HL-60 (cell line): ENCODE measurements at places on chromosomes 3 and 15.
A peak's percentile ranks its signal among the peaks of the same experiment; 100 is the strongest.

DNA sequence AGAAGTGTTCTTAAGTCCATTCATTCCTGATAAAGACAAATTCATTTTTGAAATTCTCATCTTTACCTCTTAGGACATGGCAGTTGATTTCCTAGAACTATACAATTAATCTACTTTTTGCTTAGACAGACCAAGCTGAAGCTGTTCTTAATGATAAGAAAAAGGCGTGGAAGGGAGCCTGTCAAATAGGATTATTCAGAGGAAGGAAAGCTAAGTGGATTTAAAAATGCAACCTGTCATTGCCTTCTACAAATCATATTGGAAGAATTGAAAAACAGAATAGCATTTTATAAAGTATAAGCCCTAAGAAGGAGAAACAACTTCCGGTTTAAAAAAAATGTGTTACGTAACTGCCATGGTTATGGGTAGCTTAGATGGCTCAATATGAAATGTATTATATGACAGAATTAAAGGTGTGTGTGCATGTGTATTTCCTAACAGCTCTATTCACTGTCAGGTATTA lies 81.2 kb upstream of the RAP2B start:
- no peak for DNase-seq

DNA sequence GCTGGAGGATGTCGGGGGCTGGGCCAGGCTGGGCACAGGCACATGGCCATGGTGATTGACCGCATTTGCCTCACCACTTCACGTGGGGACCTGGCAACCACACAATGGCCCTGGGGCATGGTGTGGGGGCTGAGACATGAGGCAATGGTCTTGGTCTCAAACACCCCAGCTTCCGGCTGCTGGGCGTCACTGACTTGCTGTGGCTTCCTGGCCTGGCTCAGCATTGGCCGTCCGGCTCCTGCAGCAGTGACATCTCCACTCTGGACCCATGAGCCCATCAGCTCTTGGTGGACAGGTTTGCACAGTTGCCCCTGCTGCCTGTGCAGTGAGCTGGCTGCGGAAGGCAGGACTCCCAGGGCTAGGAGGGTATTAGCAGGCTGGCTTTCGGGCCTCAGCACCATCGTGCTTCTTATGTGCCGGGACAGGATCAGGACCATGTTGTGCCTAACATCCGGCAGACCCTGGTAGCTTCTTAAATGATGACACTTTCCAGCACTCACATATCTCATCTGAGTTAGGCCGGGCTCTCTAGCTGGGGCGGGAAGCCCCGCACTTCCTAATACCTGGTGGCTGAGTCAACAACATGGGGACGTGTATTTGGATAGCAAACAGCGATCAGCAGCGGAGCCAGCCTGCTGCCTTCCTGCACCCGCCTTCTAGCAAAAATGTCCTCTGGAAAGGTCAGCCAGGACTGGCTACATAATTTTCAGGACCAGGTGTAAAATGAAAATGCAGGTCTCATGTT lies 34.1 kb downstream of the ZNF710 start:
- DNase-seq = peak; percentile 95

GRCh38 chr3:112582244-112582874 lies 20.5 kb downstream of the SLC35A5 start:
- DNase-seq = peak; percentile 38

DNA sequence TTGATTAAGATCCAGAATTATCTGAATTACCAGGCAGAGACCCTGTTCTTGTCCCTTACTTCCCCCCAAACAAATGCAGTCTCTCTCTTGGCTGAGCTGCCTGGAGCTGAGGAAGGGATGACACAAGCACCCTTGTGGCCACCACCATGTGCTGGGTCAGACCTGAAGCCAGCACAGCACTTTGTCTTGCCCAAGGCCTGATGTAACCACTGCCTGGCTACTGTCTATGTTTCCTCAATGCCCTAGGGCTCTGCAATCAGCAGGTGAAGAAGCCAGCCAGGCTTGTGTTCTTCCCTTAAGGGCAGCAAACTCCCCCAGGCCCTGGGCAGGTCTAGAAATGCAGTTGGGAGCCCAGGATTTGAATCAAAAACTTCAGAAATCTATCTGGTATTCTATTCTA lies 15.8 kb upstream of the CASR start:
- DNase-seq = peak; percentile 25

- DNase-seq = no peak
Measured at GRCh38 chr3:33218446-33219174, at the start of gene SUSD5. TSS of gene SUSD5 (minus strand) at chr3:33218810. CDS start at chr3:33218797, 13 bp downstream.

DNA sequence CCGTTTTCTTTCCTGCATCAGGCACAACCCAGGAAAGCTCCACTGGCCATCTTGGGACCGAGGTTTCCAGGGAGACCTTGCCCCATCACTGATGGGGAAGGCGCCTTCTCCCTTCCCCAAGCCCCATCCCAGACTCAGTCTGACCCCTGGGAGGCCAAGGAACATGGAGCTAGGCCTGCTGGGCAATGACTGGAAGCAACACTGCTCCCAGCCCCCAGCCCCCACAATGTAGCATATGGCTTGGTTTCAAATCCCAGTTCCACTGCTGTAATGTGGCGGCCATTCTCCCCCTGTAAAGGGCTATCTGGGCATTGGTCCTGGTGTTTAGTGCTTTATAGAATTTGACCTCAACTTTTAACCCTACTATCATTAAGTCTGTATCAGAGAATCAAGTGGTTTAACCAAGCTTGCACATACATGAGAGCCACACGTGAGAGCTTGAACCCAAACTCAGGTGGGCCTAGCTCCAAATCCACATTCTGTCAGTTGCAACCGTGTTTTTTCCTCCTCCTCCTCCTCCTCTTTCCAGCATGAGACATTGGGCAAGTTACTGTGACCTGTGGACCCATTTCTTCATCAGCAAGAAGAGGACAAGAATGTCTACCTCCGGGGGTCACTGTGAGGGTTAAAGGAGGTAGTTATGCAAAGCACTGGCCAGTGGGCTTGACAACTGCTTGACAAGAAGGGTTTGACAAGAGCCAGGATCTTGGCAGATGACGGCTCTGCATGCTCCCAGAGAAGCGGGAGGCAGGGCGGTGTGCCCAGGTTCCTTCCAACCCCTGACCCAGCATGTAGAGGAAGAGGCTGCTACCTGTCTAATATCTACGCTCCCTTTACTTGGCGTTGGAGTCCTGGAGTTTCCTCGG lies 37.4 kb downstream of the KLHL25 start:
- no peak for DNase-seq

GRCh38 chr3:8499181-8499611 lies 2.4 kb upstream of the LMCD1 start:
- DNase-seq = no peak

DNA sequence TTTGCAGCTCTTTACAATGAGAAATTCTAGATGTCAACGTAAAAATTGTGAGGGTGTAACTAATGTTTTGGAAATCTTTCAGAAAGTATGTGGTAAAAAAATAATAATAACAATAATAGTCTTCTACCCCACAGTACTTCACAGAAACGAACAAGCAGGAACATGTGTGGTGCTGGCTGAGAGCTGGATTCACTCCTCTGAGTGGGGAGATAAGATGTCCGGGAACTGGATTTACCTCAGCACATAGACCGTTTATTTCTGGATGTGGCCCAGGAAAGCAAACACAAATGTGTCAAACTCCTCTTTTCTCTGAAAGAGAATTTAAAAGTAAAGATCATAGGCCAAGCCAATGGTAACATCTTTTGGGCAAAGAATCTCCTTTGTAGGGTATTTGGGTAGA lies 103.4 kb downstream of the SLC49A4 start:
- no peak for DNase-seq

DNA sequence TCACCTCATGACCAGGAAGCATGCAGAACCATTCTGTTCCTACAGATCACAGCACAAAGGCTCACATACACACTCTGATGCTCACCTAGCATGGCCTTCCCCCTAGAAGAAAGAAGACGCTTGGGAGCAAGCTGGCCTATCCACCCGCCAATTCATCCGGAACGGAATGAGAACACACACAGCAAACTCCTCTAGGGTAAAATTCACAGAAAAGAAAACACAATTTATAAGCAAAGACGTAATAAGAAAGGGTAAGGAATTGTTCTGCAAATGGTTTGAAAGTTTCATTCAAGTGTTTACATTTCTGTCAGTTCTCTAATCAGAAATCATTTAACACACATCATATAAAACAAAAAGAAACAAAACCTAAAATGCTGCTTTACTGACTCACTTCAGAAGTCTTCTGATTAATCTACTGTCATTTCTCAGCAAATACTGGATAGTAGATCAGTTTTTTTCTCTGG lies 218.1 kb downstream of the OSBPL10 start:
- no peak for DNase-seq

DNA sequence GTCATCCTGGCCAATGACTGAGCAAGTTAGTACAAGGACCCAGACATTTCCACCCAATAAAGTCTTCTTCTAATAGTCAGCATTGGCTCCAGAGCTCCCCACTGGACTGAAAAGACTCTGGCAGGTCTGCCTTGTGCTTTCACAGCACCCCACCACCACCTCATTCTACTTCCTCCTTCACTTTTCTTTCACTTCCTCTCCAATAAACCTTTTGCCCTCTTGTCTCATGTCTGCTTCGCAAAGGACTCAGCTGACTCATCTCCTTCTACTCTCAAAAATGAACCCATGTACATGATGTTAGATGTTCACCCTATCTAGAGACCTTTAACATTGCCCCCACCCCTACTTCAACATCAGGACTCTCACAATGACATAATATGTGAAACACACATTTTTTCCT lies 181.0 kb upstream of the PPP2R3A start:
- DNase-seq = peak; percentile 14

- DNase-seq = no peak
Measured at GRCh38 chr3:170081079-170081741, 43.4 kb downstream of the GPR160 start.

GRCh38 chr3:99878005-99878404 lies 60.3 kb downstream of the CMSS1 start:
- no peak for DNase-seq

DNA sequence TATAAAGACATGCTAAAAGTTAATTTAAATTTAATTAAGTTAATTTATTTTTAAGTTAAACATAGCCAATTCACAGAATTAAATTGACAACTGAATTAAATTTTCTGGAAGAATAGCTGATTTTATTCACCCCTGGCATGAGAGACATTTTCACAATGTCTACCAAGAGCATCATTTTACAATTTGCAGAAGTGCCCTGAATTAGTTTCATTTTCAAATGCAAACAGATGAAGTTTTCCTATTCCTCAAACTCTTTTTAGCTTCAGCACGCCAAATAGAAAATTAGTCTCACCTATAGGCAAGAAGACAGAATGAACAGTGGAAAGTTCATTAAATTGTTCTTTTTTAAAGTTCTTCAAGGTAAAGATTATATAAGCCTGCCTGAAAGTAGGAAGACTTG lies 259.3 kb downstream of the ZBBX start:
- no peak for DNase-seq

GRCh38 chr3:1962396-1963088 lies 136.1 kb upstream of the CNTN4 start:
- no peak for DNase-seq

DNA sequence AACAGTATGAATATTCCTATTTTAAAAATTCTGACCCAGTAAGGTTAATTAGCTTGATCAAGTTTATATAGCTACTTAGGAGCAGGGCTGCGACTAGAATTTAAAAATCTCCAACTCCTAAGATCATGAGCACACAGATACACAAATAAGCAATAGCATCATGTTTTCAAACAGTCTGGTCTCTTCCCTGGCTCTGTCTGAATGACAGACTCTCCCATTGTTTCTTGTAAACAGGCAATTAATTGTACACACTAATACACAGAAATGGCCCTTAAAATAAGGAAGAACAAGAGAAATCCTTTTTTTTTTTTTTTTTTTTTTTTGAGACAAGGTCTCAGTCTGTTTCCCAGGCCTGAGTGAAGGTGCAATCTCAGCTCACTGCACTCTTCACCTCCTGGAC lies 1064.4 kb upstream of the CFAP20DC start:
- DNase-seq = no peak

- no peak for DNase-seq
Measured at GRCh38 chr15:59797756-59798604, 108.9 kb upstream of the BNIP2 start.

GRCh38 chr15:69848551-69849231 lies 249.0 kb downstream of the TLE3 start:
- no peak for DNase-seq

GRCh38 chr15:60093273-60094067 lies 89.4 kb downstream of the FOXB1 start:
- no peak for DNase-seq

- no peak for DNase-seq
Measured at GRCh38 chr3:75395580-75396315, 268.4 kb upstream of the FRG2C start.

GRCh38 chr3:106302451-106303221 lies 433.8 kb upstream of the CBLB start:
- DNase-seq = no peak

- DNase-seq = no peak
Measured at GRCh38 chr15:71288348-71288955, 173.2 kb downstream of the THSD4 start.

DNA sequence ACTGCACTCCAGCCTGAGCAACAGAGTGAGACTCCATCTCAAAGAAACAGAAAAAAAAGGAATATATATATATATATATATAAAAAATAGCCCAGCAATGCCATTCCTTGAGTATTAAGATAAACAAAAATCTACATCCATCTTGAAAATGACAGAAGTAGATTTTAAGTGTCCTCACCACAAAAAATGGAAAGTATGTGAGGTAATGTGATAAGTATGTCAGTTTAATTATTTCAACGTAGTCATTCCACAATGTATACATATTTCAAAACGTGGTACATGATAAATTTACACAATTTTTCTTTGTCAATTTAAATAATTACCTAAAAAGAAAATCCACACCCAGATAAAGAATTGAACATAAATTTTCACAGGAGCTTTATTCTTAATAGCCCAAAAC lies 54.9 kb downstream of the HCN4 start:
- no peak for DNase-seq

DNA sequence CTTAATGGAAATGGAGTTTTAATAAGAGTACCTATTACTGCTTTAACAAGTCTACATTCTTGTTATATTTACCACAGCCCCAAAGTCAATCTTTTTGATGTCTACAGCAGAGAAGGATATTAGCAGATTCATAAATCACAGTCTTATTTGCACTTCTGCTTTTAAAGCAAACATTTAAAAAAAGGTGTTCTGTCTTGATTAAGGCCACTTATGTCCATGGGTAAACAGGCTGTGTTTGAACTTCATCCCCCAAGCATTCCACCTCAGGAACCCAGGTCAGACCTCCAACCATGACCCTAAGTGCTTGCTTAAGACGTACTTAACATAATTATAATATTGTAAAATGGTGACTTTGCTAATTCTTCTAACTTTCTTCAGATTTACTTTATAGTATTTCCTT lies 113.4 kb downstream of the CMSS1 start:
- no peak for DNase-seq

- DNase-seq = no peak
Measured at GRCh38 chr3:16467393-16467792, 46.1 kb downstream of the RFTN1 start.

DNA sequence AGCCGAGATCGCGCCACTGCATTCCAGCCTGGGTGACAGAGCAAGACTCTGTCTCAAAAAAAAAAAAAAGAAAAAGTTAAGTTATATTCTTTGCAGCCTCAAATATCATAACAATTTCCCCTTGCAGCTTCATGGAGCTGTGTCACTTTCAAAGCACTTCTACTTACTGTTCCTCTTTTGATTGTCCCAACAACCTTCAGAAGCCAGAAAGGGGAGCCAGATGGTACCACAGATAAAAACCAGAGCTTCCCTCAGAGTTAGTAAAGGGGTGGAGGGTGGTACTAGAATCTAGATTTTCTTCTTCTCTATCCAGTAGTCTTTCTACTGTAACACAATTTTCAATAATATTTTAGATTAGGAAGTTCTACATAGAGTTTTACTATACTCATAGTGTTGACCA lies 188.8 kb downstream of the TAFA4 start:
- DNase-seq = no peak

GRCh38 chr3:172132159-172132586 lies 92.8 kb downstream of the FNDC3B start:
- DNase-seq = no peak
